ENCODE measurements at places on chromosomes 5 and 9.

- no peak for DNase-seq
- no peak overlapping the region for H3K4me3 ChIP-seq
- no peaks in the 10 kb centered on the region for H3K4me1 ChIP-seq
- no peak overlapping the region for H3K27ac ChIP-seq
- no peaks in the 10 kb centered on the region for H3K27me3 ChIP-seq
- no peaks in the 10 kb centered on the region for H3K36me3 ChIP-seq
These were observed 48.7 kb downstream of the KIAA1958 start for GRCh38 chr9:112535301-112535700.

DNA sequence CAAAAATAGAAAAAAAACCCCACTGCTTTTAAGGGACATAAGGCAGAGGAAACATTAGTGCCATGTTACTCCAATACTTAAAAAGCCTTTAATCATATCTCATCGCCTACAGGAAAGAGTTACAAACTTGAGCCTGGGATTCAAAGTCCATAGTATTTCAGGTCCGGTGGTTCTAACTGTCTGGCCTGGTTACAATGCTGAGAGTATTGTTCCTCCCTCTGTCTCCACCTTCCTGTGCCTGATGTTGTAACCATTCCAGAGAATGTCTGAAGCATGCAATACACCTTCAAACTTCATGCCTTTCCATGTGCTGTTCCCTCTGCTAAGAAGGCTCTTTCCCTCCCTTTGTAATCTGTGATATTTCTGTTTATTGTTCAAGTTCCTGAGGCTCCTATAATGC, 41.6 kb upstream of the SLC36A2 start:
- H3K4me3 ChIP-seq = no peak overlapping the region
- no peaks in the 10 kb centered on the region for H3K4me1 ChIP-seq
- peaks cover 9% of the 10 kb centered on the region for H3K27me3 ChIP-seq
- DNase-seq = no peak

DNA sequence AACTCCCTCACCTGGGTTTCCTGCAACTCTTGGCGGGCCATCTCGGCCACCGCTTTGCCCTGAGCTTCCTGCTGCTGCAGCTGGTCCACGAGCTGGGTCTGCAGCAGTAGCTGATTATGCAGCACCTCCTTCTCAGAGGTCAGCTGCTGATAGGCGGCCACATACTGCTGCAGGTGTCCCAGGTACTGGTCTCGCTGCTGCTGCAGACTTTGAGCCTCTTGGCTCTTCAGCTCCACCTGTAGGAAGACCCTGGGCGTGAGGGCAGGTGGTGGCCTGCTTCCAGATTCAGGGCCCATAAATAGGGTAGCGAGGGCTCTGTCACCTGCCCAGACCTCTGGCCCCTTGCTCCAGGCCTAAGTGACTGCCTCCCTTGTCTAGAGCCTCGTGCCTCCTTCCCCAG, 16.7 kb downstream of the GOLGA2 start:
- H3K36me3 ChIP-seq = peaks cover 24% of the 10 kb centered on the region
- H3K4me3 ChIP-seq = no peak overlapping the region
- DNase-seq = no peak
- H3K27ac ChIP-seq = no peak overlapping the region
- no peaks in the 10 kb centered on the region for H3K4me1 ChIP-seq

- H3K4me1 ChIP-seq = no peaks in the 10 kb centered on the region
- no peak overlapping the region for H3K27ac ChIP-seq
- no peaks in the 10 kb centered on the region for H3K36me3 ChIP-seq
- no peak for DNase-seq
- no peaks in the 10 kb centered on the region for H3K27me3 ChIP-seq
These were observed 165.2 kb downstream of the SLCO4C1 start for GRCh38 chr5:102130890-102131289.

GRCh38 chr5:150024346-150024984, 23.9 kb downstream of the HMGXB3 start:
- peaks cover 51% of the 10 kb centered on the region for H3K36me3 ChIP-seq
- no peaks in the 10 kb centered on the region for H3K27me3 ChIP-seq
- no peak overlapping the region for H3K4me3 ChIP-seq
- peaks cover 33% of the 10 kb centered on the region for H3K4me1 ChIP-seq
- H3K27ac ChIP-seq = no peak overlapping the region

DNA sequence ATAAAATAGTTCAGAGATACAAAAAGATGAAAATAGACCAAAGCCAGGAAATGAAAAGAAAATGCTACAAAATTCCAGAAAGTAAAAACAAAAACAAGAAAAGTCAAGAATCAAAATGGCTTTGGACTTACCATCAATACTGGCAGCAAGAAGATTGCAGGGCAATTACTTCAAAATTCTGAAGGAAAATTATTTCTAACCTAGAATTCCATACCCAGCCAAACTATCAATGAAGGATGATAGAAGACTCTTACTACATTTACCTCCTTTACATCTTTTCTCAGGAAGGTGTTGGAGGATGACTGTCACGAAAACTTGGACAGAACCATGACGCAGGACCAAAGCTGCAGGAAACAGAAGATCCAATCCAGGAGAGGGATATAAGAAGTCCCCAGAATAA, 46.8 kb downstream of the EGFLAM start:
- H3K4me1 ChIP-seq = no peaks in the 10 kb centered on the region
- H3K27ac ChIP-seq = no peak overlapping the region
- no peaks in the 10 kb centered on the region for H3K27me3 ChIP-seq
- no peak for DNase-seq
- H3K4me3 ChIP-seq = no peak overlapping the region
- H3K36me3 ChIP-seq = no peaks in the 10 kb centered on the region

- DNase-seq = no peak
- H3K27me3 ChIP-seq = no peaks in the 10 kb centered on the region
- no peak overlapping the region for H3K4me3 ChIP-seq
- H3K27ac ChIP-seq = no peak overlapping the region
These were observed 31.9 kb downstream of the NIPSNAP3B start for GRCh38 chr9:104795857-104796256.

DNA sequence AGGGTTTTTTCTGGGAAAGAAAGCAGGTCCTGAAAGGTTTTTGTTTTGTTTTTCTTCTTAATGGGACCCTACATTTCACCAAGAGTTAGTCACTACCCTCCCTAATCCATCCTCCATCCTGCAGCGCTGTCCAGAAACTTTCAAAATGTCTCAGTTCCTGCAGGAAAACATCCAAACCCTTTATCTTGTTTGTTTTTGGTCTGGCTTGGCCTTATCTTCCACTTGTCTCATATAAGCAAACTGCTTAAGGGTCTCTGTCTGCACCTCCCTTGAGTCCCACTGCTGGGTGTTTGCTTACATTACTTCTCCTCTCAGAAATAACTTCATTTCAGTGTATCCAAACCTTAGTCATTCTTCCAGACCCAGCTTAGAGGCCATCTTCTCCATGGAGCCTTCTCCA, 11.0 kb upstream of the TRAF1 start:
- no peaks in the 10 kb centered on the region for H3K36me3 ChIP-seq
- H3K27me3 ChIP-seq = peaks cover 3% of the 10 kb centered on the region
- H3K27ac ChIP-seq = no peak overlapping the region
- H3K4me1 ChIP-seq = peaks cover 44% of the 10 kb centered on the region
- DNase-seq = no peak
- H3K4me3 ChIP-seq = no peak overlapping the region

DNA sequence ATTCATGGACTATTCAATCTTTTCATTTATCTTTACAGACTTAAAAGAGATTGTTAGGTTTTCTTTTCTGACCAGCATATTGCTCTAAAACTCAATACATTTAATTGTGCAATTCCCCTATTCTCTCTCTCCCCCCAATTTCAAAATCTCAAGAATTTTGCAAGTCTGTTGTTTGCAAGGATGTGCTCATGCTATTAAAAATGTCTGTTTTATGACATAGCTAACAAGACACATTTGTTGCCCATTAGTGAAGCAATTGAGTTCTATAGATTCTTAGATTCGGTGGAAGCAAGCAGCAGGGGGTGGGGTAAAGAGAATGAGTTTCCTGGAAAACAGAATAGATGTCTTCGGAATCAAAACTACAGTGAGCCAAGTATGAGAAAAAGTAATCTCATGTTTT, 8.5 kb upstream of the CSNK1A1 start:
- no peak overlapping the region for H3K27ac ChIP-seq
- H3K4me3 ChIP-seq = no peak overlapping the region
- DNase-seq = no peak
- H3K27me3 ChIP-seq = no peaks in the 10 kb centered on the region

DNA sequence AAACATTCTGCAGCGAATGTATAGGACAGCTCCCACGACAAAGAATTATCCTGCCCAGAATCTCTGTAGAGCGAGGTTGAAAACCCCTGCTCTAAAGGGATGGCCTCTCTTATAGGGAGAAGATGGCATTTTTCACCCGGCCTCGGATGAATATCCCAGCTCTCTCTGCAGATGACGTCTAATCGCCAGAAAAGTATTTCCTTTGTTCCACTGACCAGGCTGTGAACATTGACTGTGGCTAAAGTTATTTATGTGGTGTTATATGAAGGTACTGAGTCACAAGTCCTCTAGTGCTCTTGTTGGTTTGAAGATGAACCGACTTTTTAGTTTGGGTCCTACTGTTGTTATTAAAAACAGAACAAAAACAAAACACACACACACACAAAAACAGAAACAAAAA, 17.4 kb upstream of the RARS1 start:
- no peak overlapping the region for H3K4me3 ChIP-seq
- no peak overlapping the region for H3K27ac ChIP-seq
- H3K27me3 ChIP-seq = peaks cover 3% of the 10 kb centered on the region
- H3K4me1 ChIP-seq = no peaks in the 10 kb centered on the region

DNA sequence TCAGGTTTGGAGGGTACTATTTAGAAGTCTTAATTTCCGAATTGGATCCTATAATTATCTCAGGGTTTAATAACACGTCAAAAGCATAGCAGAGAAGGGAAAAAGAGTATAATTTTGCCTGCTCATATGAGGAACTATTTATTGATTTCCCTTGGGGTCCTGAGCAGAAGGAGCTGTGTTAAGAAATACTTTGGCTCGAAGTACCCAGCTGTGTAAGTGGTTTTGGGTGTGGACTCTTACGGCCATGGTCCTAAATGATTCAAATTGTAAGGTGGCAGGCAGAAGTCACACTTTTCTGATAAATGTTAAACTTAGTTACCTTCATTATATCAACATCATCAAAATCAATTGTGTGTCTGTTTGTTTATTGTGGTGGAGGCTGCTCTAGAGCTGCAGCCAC, 190.4 kb downstream of the MTRR start:
- no peaks in the 10 kb centered on the region for H3K36me3 ChIP-seq
- DNase-seq = no peak
- H3K27ac ChIP-seq = no peak overlapping the region

DNA sequence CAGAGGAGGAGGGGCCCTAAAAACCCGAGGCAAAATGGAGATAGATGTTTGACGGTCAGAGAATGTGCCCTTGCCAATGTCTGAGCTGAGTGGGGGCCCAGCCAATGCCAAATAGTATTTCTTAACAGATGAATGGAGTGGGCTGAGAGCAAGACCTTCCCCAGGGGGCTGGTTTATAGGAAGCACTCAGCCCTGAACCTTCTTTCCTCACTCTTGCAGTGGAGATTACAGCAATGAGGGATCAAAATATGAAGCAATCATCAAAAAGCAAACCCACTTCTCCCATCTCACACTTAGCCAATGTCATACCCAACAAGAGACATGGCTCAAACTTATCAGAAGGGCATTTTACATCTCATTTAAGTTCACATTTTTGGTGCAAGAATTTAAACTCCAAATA, 350.3 kb downstream of the GADD45G start:
- H3K27me3 ChIP-seq = peaks cover 2% of the 10 kb centered on the region
- peaks cover 11% of the 10 kb centered on the region for H3K4me1 ChIP-seq
- DNase-seq = no peak
- H3K27ac ChIP-seq = no peak overlapping the region
- no peaks in the 10 kb centered on the region for H3K36me3 ChIP-seq

GRCh38 chr5:1901983-1902382, 19.3 kb upstream of the IRX4 start:
- H3K27me3 ChIP-seq = peaks cover 7% of the 10 kb centered on the region
- DNase-seq = no peak
- no peak overlapping the region for H3K4me3 ChIP-seq
- H3K36me3 ChIP-seq = no peaks in the 10 kb centered on the region
- no peaks in the 10 kb centered on the region for H3K4me1 ChIP-seq
- H3K27ac ChIP-seq = no peak overlapping the region

DNA sequence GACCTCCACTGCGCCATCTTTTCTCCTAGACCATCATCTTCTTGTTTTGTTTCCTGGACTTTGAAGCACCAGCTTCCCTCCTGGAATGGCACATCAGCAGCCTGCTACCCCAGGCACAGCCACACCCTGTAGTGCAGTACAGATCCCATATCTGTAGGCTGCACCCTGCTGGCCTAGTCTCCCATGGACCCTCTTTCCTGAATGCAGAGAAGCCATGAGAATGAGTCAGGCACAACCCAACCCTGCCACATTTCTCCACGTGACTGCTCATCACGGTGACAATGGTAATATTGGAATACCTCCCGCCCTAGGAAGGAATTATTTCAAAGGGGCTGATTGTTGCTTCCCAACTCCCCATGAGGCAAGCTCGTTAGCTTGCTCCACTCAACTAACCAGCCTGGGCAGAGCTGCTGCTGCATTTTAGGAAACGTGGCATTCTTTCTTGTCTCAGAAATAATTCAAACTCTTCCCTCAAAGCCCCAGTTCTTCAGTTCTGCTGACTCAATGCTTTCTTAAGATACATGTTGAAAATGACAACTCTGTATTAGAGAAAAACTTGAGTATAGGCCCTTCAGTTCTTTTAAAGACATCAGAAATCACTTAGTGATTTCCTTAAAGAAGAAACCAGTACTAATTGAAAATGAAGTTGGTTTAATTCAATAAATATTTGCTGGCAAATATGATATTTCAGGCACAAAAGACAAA, 328.1 kb downstream of the MLLT3 start:
- H3K36me3 ChIP-seq = peaks cover 5% of the 10 kb centered on the region
- H3K4me1 ChIP-seq = no peaks in the 10 kb centered on the region
- no peak overlapping the region for H3K4me3 ChIP-seq

- no peaks in the 10 kb centered on the region for H3K36me3 ChIP-seq
- H3K27me3 ChIP-seq = no peaks in the 10 kb centered on the region
- H3K27ac ChIP-seq = no peak overlapping the region
- DNase-seq = no peak
- no peak overlapping the region for H3K4me3 ChIP-seq
These were observed 190.3 kb upstream of the SEMA6A start for GRCh38 chr5:116764941-116765340.

- DNase-seq = no peak
- no peaks in the 10 kb centered on the region for H3K36me3 ChIP-seq
- no peak overlapping the region for H3K4me3 ChIP-seq
- no peak overlapping the region for H3K27ac ChIP-seq
- H3K4me1 ChIP-seq = no peaks in the 10 kb centered on the region
These were observed 62.3 kb downstream of the HMCN2 start for GRCh38 chr9:130327781-130328348.

DNA sequence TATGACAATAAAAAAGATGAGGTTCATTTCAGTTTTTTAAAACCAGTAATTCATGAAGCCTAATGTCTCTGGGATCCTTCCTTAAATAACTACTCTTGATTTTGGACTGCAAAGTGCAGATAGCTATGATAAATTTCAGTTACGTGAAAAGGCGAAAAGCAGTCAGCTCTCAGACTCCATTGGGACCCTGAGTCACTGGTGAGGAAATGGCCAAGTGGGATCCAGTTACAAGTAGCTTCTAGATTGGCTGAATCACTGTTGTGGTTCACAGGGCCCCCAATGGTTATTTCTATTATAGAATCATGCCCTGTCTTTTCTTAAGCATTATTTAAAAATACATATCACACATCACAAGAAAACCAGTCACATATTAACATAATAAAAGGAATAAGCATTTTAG, 31.1 kb upstream of the PPP3R2 start:
- no peaks in the 10 kb centered on the region for H3K27me3 ChIP-seq
- no peaks in the 10 kb centered on the region for H3K4me1 ChIP-seq
- H3K4me3 ChIP-seq = no peak overlapping the region
- no peak for DNase-seq
- H3K27ac ChIP-seq = no peak overlapping the region

- no peak overlapping the region for H3K4me3 ChIP-seq
- H3K27ac ChIP-seq = no peak overlapping the region
- peaks cover 27% of the 10 kb centered on the region for H3K36me3 ChIP-seq
- DNase-seq = no peak
These were observed 8.8 kb downstream of the PLGRKT start for GRCh38 chr9:5428794-5429528.
